ENCODE measurements at places on chromosomes 4 and X.
A peak's percentile ranks its signal among the peaks of the same experiment; 100 is the strongest.

DNA sequence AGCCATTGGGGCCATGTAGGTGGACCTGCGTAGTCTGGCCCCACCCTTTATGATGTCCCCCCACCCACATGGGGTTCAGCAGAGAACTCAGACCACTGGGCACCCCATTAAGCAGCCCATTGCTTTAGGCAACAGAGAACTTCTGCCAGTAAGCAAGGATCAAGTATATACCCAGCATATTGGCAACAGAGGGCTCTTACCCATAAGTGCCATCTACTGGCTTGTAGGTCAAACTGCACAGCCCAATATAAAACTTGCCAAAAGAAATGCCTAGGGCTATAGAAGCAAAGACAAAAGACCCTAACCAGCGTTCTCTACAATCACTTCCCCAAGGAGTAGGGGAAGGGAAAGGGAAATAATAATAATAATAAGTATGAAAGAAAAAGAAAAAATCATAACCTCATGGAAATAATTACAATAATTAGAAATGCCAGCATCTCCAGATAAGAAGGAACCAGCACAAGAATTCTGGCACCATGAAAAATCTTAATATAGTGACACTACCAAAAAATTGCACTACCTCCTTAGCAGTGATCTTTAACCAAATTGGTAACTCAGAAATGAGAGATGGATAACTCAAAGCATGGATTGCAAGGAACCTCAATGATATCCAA, 1090.7 kb downstream of the FAT4 start:
- DNase-seq = peak; percentile 36

DNA sequence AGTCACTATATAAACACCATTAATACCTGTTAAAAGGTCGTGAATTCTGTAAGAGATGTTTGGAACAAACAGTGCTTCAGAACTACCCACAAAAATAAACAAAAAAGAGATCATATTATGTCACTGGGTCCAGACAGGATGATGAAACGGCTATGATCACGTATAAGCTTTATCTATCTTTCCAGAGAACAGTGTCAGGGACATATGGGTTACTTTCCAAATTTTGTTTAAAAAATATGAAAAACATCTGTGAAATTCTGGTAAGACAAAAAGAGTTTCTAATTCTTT, 90.0 kb downstream of the SORBS2 start:
- DNase-seq = no peak

GRCh38 chr4:151797131-151797530, 36.3 kb upstream of the GATB start:
- DNase-seq = no peak

DNA sequence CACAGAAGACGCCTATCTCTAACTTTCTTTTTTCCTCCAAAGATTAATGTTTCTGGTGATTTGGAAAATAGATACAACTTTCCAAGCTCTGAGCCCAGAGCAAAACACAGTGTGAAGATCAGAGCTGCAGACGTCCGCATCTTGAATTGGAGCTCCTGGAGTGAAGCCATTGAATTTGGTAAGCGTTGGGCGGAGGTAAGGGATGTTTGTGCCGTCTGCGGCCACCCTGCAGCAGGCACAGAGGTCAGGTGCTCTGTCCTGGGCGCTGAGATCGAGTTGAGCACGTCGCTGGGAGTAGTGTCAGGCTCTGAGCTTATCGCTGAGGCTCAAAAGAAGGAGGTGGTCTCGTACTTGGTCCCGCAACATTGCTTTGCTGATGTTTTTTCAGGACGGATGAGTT, 31.8 kb downstream of the CSF2RA start:
- no peak for DNase-seq

- DNase-seq = no peak
Measured at GRCh38 chrX:107935664-107936433, 46.3 kb downstream of the TEX13B start.

DNA sequence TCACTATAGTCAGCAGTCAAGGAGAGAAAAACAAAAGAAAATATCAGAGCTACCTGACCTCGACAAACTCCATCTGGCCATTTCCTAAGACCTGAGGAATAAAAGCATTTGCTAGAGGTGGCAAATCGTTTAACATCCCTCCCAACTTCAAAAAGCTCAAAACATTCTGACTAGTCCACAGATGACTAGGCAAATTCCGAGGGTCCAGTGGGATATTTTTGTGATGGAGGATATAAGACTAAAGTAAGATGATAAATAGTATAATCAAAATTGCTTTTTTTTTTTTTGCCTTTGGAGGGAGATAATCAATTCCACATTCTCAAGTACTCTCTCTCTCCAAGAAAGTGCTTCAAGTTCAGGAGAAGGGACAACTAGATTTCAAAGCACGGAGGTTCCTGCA, 119.1 kb upstream of the ETNPPL start:
- DNase-seq = no peak

- no peak for DNase-seq
Measured at GRCh38 chr4:75542824-75543223, 13.0 kb upstream of the ODAPH start.

DNA sequence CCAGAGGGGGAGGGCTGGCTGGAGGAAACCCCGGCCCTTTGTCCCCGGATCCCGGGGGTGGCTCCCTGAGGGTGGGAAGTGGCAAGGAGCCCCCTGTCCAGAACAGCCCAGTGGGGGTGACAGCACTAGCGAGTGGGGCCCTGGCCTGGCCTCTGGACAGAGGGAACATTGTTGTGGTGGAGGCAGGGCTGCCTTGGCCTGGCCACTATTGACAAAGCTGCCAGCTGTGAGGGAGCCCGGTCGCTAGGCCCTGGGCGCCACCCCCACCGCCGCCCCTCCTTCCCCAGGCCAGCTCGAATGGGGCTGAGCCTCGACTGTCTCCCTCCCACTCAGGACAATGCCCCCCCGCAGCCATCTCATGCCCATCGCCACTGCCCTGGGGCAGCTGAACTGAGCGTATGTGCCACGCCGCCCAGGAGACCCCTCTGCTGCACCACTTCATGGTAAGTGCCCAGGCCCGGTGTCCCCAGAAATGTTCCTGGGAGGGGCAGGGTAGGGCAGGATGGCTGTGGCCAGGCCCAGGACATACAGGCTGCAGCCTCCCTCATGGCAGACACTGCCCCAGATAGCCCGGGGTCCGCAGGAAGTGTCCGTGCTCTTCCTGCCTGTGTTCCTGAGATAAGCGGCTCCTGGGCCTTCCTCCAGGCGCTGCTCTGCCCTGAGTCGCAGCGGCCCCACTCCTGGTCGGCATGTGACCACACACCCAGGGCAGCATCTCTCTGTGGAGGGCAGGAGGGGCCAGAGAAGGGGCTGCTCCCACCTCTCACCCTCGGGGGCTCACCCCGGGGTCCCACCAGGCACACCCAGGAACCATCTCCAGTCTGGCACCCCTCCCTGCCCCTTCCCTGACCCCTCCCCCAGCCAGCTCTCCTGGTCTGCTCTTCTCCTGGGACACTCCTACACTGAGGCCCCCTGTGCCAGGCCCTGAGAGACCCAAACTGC, 1.4 kb downstream of the PLXNB3 start:
- peak; percentile 71 for DNase-seq

DNA sequence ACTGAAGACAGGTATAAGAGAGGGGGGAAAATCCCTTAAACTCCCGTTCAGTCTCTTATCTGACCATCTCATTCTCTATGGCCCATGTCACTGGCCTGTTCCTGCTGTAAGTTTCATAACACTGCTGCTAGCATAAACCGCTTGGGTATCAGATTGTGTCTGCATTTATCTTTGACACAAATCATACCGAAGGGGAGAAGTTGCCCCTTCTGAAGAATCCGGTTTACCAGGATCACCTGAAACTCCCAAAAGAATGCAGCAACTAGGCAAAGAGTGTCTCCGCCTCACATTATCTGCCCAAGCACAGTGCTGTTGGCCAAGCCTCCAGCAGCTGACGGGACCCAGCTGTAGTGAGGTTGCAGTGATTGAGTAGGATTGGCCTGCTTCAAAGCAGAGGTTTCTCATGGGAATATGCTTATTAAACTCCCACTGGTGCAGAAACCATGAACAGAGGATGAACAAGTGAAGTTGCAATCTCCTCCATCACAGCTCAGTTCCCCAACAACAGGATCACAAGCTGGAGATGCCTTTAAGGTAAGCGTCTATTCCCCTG, 71.3 kb upstream of the PUDP start:
- DNase-seq = no peak

- peak; percentile 39 for DNase-seq
Measured at GRCh38 chrX:8364369-8365141, 100.1 kb upstream of the VCX3B start.

- DNase-seq = peak; percentile 35
Measured at GRCh38 chrX:53262918-53263394, 18.4 kb downstream of the IQSEC2 start.

GRCh38 chr4:2800691-2801596, 8.1 kb downstream of the SH3BP2 start:
- DNase-seq = peak; percentile 69

GRCh38 chr4:90476019-90476418, 348.8 kb downstream of the CCSER1 start:
- no peak for DNase-seq

GRCh38 chrX:24646745-24647182, 383 bp downstream of the PCYT1B start:
- peak; percentile 41 for DNase-seq

- peak; percentile 61 for DNase-seq
Measured at GRCh38 chr4:9936129-9936644, 85.1 kb downstream of the SLC2A9 start.

DNA sequence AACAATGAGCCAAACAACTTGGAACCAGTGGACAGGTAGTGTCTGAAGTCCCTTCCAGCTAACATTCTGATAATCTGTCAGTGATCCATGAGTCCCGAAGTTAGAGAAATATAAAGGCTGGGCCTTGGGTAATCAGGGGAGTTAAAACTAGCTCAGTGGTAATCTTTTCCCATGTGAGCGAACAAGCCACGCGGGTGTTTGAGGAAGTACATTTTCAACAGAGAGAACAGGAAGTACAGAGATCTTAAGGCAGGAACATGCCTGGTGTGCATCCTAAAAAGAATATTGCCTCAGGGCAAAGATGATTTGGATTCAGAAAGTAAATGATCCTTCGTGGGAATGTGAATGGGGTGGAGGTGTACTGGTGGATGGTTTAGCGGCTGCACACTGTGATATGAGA, 42.9 kb downstream of the FNIP2 start:
- DNase-seq = peak; percentile 78

DNA sequence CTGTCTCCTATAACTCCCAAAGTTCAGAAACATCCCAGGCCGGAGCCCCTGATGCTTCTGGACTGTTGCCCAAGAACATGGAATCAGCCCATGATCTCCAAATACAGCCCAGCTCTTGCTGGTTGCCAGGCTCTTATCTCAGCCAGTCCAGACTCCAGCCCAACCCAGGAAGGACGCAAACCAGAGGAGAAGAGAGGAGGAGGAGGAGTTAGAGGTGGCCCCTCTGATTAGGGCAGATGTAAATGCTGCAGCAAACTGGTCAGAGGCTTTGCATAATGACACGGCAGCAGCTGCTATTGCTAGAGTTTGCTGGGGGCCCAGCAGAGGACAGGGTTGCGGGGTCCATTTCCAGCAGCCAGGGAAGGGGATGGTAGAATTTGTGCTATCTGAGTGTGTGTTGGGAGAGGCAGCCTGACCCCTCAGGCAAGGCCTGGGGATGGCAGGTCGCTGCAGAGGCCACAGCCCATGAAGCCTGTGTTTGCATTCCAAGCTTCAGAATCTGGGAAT, 4.2 kb upstream of the OTUD5 start:
- peak; percentile 92 for DNase-seq

GRCh38 chr4:102217345-102217744, 127.9 kb downstream of the SLC39A8 start:
- DNase-seq = no peak

GRCh38 chr4:110540581-110540980, 64.6 kb downstream of the ENPEP start:
- no peak for DNase-seq

DNA sequence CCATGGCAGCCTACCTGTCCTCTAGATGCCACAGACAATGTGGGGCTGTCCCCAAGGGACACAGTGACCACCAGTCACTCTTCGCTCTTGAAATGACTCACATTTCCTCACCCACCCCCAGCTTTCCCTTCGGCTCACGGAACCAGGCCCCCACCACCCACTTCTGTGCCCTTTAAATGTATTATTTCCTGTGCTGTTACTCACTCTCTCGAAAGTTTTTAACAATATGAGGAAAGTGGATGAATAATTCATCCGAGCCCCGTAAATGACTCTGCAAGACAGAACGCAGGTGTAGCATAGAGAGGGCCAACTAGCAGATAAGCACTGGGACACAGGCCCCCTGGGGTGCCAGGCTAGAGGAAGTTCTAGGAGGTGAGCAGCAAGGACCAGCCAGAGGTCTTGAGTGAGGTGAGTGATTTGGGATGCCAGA, 179.5 kb upstream of the TBL1X start:
- no peak for DNase-seq

GRCh38 chrX:13547671-13548070, 21.7 kb upstream of the EGFL6 start:
- no peak for DNase-seq

DNA sequence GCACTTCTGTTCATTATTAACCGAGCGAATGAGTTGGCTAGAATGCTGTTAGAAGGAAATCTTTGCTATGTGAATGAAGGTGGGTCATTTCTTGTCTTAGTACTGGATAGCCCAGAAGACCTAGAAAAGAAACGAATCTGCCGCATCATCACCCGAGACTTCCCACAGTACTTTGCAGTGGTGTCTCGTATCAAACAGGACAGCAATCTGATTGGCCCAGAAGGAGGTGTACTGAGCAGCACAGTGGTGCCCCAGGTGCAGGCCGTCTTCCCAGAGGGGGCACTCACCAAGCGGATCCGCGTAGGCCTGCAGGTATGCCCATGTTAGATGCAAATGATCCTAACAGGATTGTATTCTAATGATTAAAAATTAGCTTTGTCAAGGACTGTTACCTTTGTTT, 286.3 kb downstream of the ANK2 start:
- DNase-seq = no peak

DNA sequence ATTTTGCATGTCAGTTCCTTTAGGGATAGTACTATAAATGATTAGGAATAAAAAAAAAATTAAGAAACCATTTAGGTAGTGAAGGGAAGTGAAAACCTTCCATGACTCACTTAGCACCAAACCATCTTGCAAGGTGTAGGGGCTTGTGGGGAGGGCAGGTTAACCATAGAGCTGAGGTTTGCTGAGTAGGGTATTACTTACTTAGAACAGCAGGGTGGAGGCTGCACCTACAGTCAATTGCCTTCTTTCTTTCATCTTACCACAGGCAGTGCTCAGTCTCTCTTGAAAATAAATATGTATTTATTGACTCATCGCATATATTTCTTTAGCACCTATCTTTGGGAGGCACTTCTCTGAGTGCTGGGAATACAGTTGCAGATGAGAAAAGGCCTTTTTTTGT, 104.9 kb upstream of the GIMD1 start:
- no peak for DNase-seq

DNA sequence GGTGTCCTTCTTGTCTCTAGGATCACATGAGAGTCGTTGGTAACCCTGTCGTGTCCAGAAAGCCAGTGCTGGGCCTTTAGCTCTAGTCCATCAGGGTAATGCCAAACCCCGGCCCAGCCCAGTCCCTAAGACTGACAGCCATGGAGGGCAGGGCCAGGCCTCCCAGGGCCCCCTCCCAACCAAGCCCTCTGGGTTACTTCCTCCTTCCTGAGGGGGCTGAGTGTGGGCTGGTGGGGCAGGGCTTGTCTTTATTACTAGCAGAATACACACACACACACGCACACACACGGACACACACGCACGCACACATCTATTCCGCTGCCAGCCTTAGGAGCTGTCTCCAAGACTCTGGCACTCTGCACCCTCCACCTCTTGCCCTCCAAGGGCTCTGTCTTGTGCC, 35.6 kb upstream of the CDKN2AIP start:
- DNase-seq = peak; percentile 33

- peak; percentile 69 for DNase-seq
Measured at GRCh38 chr4:75745721-75746199, 21.4 kb downstream of the USO1 start.

- no peak for DNase-seq
Measured at GRCh38 chr4:185811509-185812364, at the start of gene SORBS2. TSS of gene SORBS2 (minus strand) at chr4:185812194. CDS start at chr4:185690571, 121,623 bp downstream.
